Activated CD4-positive, alpha-beta T cell treated with anti-CD3 and anti-CD28 coated beads, Interleukin-2, amount 50 U/mL, for 4 hours (primary cell): ENCODE measurements at places on chromosomes 7 and 10.

DNA sequence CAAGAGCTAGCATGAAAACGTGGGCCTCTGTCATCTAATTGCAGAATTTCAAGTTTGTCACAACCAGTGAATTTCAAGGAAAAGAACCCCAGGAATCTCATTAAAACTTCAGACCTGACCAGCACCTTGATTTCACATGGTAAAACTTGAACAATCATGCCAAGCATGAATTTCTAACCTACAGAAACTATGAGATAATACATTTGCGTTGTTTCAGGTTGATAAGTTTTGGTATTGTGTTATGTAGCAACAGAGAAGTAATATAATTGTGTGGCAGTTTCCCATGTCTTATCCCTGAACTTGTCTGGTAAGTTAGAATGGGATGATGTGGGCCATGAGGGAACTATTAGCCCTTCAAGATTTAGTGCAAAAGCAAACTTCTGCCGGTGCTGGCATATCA lies 530.1 kb downstream of the ANKRD7 start:
- no peak for DNase-seq

GRCh38 chr7:30252885-30253795 lies 31.3 kb upstream of the ZNRF2 start:
- DNase-seq, result no peak

- no peak for DNase-seq
Measured at GRCh38 chr10:80598084-80598798, 60.5 kb downstream of the SH2D4B start.

DNA sequence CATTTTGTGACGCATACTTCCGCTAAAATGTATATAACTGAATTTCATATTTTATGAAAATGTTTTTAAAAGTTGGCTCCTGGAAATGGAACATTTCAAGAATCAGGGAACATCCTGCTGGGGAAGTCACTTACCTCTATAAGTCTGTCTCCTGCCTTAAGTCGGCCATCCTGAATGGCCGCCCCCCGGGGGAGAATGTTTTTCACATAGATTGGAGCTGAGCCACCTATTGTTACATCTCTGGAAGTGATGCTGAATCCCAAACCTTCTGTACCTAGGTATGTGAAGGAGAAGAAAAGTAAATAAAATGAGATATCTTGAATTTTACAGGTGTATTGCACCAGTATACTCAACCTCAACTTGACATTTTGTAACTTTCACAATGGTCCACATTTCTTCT lies 437.3 kb downstream of the PARD3 start:
- DNase-seq, result no peak

DNA sequence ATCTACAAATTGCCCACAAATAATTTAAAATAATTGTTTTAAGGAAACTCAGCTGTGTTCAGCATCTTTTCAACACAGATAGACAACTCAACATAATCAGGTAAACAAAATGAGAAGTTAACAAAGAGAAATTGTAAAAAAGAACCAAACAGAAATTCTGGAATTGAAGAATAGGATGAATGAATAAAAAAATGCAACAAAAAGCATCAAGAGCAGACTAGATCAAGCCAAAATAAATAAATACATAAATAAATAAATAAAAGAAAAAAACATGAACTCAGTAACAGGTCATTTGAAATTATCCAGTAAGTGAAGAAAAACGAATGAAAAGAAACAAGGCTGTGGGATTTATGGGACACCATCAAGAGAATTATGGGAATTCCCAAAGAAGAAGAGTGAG lies 94.0 kb upstream of the CDK6 start:
- no peak for DNase-seq

GRCh38 chr7:158165711-158166110 lies 421.9 kb downstream of the PTPRN2 start:
- DNase-seq, result no peak

DNA sequence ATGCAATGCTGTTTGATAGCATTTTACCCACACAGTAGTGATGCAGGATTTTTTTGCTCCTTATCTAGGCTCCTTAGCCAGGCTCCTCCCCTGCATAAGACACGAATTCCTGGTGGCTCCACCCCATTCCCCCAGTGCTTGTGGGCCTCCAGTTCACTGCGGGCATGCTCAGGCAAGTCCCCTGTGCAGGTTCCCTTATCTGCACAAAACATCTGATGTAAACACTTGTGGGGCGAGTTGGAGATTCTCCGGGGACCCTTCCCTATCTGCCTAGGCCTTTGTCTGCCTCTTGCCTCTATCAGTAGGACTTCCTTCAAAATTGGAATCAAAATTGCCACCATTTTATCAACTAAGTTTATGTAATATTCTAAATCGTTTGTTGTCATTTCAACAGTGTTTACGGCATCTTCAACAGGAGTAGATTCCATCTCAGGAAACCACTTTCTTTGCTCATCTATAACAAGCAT lies 5.4 kb upstream of the STK17A start:
- DNase-seq, result no peak

- DNase-seq, result no peak
Measured at GRCh38 chr10:86295351-86295750, 71.2 kb downstream of the GRID1 start.

DNA sequence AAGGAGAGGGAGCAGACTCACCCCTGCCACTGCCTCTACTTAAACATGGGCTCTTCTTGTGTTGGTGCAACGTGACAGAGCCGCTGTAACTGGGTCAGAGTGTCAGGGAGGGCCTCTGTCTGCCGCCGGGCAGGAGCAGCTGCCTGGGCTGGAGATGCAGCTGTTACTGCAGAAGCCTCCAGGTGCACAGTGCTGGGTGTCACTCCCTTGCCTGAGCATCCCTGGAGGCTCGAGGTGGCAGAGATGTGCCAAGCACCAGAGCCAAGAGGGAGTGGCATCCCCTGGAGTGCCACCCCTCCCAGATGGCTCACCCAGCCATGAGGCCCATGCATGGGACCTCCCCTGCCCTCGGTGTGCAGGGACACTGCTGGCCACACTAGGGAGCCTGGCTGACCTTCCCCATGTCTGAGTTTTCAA lies 145.7 kb downstream of the PRPF18 start:
- no peak for DNase-seq

- no peak for DNase-seq
Measured at GRCh38 chr7:135330088-135330487, 96.5 kb downstream of the STRA8 start.

DNA sequence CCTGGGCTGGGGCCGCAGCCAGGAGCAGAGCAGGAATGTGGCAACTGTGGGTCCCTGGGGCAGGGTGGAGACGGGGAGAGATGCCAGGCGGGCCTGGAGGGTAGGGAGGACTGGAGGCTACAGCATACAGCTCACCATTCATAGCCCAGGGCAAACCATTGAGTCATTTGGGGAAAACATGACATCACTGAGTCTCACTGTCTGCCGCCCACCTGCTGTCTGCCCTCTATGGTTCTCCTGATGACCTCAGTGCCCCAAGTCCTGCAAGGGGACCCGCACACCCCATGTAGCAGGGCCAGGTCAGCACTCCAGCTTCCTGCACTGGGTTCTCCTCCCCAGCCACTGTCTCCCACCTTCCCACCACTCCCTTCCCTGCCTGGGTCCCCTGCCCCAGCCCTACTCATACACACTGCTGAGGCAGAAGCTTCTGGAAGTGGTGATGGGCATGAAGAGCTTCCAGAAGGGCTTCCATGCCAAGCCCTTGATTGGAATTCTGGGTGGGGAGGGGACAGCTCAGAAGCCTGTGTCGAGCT lies 10.4 kb downstream of the CHST3 start:
- peak; percentile 21 for DNase-seq

DNA sequence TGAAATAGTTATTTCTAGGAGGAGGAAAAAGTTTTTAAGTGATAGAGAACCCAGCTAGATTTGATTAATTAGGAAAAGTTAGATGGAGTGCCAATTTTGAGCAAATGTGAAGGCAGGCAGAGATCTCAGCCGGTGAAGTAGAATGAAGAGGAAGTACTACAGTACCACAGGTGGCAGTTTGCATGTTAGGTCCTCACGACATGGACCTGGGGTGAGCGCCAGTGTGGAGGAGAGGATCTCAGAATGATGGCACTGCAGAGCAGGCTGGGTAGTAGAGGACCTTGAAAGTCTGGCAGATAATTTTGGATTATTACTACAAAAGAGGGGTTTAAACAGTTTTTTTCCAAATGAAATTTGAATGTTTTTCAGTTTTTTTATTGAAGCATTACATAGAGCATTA lies 81.1 kb downstream of the GNAI1 start:
- no peak for DNase-seq

GRCh38 chr7:74606101-74606908 lies 51.2 kb upstream of the GTF2I start:
- DNase-seq, result peak; percentile 24

GRCh38 chr7:131425992-131426391 lies 98.3 kb downstream of the MKLN1 start:
- no peak for DNase-seq

- DNase-seq, result no peak
Measured at GRCh38 chr10:47143072-47143471, 156.9 kb upstream of the GDF10 start.

- DNase-seq, result no peak
Measured at GRCh38 chr7:1431226-1431625, 28.0 kb downstream of the MICALL2 start.

DNA sequence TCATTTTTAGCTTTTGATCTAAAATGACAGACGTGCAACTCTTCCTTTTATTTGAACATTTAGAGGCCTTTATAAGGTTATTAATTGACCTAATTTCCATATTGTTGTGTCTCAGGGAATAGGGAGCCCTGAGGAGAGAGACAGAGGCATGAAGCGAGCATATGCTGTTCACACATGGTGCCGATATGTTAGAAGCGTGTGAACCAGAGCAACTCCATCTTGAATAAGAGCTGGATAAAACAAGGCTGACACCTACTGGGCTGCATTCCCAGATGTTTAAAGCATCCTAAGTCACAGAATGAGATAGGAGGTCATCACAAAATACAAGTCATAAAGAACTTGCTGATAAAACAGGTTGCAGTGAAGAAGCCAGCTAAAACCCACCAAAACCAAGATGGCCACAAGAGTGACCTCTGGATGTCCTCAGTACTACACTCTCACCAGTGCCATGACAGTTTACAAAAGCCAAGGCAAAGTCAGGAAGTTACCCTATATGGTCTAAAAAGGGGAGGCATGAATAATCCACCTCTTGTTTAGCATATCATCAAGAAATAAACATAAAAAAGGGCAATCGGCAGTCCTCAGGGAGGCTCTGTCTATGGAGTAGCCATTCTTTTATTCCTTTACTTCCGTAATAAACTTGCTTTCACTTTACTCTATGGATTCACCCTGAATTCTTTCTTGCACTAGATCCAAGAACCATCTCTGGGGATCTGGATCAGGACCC lies 80.1 kb downstream of the SEC61G start:
- DNase-seq, result no peak

GRCh38 chr10:96252730-96253129 lies 18.6 kb downstream of the BLNK start:
- no peak for DNase-seq

- no peak for DNase-seq
Measured at GRCh38 chr7:145263886-145264285, 428.0 kb upstream of the TPK1 start.

- DNase-seq, result no peak
Measured at GRCh38 chr10:21039721-21040120, 142.6 kb upstream of the NEBL start.

- DNase-seq, result no peak
Measured at GRCh38 chr10:2925631-2926030, 141.7 kb upstream of the PFKP start.

DNA sequence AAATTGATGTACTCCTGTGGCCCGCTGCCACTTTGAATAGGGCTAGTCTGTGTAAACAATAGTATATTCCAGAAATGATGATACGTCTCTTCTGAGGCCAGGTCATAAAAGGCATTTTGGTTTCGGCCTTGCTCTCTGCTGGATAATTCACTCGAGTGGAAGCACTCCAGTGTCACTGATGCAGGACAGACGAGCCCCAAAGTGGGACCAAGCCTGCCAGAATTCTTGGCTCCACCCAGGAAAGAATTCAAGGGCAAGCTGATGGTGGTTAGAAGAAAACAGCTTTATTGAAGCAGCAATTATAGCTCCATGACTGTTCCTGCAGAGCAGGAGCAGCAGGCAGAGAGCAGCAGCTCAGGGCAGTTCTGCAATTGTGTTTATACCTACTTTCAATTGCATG lies 717.6 kb downstream of the GRM8 start:
- no peak for DNase-seq

DNA sequence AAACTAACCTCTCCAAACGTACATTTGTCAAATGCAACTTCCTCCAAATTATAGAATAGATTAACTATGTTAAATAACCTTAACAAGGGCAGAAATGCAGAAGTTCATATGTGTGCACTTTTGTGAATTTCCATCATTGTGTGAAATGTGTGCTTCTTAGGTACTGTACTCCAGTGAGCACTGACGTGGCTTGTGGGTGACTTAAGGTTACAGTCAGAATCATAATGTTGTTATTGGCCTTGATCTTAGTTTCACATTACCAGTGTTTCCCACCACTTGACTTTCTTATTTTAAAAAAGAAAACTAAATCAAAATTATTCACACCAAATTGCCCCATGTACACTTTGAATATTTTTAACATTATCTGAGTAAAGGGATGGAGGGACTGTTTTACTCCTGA lies 155.1 kb upstream of the FZD8 start:
- no peak for DNase-seq

GRCh38 chr10:33306126-33306525 lies 28.3 kb downstream of the NRP1 start:
- no peak for DNase-seq

DNA sequence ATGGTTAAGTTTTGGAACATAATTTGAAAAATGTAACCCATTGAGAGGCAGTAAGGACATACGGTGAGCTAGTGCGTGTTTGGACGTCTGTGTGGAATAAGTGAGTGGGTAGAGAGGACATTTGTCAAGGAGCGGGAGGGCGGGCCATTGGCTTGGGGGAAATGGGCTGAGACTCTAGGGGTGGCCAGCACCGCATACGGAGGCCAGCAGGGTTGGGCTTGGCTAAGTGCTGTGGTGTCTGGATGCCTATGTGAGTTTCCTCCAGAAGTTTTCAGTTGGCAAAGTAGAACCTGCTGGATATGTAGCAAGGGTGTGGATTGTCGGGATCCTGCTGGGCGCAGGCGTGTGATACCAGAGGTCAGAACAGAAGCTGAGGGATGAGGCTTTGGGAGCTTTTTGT lies 103.0 kb downstream of the TCF7L2 start:
- DNase-seq, result no peak

- no peak for DNase-seq
Measured at GRCh38 chr10:76190634-76191270, 759.3 kb downstream of the LRMDA start.

DNA sequence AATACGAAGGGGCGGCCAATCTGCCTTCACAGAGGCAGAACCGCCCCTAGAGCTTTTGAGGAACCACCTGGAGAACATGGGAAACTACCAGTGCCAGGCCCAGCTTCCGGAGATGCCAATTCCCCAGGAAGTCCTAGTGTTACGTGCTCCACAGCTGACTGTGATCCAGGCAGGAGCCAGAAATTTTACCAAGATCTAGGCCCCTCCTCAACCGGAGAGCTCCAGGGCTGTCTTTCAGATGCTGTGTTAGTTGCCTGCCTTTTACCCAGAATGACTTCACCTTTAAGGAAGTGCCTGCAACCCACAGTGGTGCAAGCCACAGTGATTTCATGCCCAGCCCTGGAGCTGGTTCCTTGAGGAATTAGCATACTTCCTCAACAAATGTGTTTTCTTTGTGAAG lies 62.9 kb downstream of the ELMO1 start:
- no peak for DNase-seq
